ENCODE measurements at places on chromosomes 7 and 10.

DNA sequence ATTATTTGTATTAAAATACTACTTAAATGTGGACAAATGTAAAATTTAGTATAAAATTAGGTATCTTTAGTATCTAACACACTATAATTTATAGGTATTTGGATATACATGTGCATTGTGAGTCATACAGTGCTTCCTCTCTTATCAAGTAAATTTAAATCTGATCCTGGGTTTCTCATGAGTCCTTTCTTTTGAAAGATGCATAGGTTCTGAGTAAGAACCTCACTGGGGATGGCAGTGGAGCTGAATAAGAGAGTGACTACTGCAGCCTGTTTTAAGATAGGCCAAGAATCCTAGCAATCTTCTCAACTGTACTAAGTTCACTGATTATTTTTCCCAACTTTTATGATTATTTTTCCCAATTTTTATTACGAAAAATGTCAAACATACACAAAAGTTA, 16.2 kb downstream of the CEP55 start:
- DNase-seq, result no peak

GRCh38 chr10:78871796-78872195, 197.0 kb upstream of the ZMIZ1 start:
- DNase-seq, result no peak

- no peak for DNase-seq
These were observed 211.3 kb upstream of the PPP2R2D start for GRCh38 chr10:131689486-131689885.

DNA sequence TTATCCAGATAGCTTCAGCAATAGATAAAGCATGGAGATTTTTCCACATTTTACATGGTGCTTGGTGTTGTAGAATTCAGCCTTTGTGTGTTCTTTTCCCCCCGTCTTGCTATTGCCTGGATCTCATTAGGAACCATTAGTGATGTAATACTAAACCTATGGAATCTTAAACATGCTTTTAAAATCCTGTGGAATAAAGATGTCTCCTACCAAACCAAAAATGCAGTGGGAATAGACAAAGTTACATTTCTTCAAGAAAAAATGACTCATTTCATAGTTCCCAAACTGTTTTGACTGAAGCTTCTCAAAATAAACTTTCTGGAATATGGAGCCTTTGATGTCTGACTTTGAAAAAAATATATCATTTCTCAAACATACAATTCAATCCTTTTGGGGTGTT, 44.0 kb downstream of the CALD1 start:
- no peak for DNase-seq

GRCh38 chr10:131859341-131860020, 41.3 kb upstream of the PPP2R2D start:
- DNase-seq, result no peak

- DNase-seq, result no peak
These were observed 13.5 kb downstream of the IKZF1 start for GRCh38 chr7:50317697-50318669.

GRCh38 chr7:2528481-2529095, 9.0 kb downstream of the LFNG start:
- no peak for DNase-seq

All from NCI-H446 treated with DMSO at 0.1 percent for 48 hours (cell line).